ENCODE measurements at places on chromosomes 11 and 22.

- DNase-seq = no peak
These were observed 4.0 kb upstream of the TH start for GRCh38 chr11:2175659-2176058.

- DNase-seq = no peak
These were observed 19.9 kb upstream of the TMPRSS13 start for GRCh38 chr11:117949062-117949461.

- no peak for DNase-seq
These were observed 23.9 kb downstream of the MED17 start for GRCh38 chr11:93807980-93808379.

- no peak for DNase-seq
These were observed 100.1 kb downstream of the PRR5L start for GRCh38 chr11:36395978-36396736.

DNA sequence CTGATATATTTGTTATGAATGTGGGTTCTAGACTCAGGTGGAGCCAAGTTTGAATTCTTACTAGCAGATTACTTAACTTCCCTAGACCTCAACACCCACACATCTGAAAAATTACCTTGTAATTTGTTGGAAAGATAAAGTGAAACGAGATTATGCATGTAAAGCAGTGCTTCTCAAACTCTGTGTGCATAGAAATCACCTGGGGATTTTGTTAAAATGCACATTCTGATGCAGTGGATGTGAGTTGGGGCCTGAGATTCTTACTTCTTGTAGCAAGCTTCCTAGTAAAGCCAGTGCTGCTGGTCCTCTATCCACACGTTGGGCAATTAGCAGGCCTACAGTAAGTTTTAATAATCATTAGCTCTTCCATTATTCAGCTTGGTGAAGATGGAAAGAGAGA, 15.1 kb upstream of the CEP295 start:
- no peak for DNase-seq

DNA sequence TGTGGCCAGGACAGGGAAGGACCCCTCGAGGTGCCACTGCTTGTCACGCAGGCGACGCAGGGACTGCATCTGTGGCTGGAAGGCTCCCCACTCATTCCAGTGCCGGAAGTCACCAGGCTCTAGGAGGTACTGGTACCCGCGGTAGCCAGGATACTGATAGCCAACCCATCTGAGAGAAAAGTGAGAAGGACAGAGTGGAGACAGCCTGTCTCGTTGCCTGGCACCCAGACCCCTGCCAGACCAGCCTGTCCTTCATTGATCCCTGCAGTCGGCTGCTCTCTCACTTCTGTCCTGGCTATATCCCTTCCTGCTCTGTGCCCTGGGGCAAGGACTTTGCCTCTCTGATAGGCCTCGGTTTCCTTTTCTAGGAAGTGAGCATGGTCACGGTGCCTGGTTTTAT, 9.6 kb upstream of the TPST2 start:
- DNase-seq = no peak

DNA sequence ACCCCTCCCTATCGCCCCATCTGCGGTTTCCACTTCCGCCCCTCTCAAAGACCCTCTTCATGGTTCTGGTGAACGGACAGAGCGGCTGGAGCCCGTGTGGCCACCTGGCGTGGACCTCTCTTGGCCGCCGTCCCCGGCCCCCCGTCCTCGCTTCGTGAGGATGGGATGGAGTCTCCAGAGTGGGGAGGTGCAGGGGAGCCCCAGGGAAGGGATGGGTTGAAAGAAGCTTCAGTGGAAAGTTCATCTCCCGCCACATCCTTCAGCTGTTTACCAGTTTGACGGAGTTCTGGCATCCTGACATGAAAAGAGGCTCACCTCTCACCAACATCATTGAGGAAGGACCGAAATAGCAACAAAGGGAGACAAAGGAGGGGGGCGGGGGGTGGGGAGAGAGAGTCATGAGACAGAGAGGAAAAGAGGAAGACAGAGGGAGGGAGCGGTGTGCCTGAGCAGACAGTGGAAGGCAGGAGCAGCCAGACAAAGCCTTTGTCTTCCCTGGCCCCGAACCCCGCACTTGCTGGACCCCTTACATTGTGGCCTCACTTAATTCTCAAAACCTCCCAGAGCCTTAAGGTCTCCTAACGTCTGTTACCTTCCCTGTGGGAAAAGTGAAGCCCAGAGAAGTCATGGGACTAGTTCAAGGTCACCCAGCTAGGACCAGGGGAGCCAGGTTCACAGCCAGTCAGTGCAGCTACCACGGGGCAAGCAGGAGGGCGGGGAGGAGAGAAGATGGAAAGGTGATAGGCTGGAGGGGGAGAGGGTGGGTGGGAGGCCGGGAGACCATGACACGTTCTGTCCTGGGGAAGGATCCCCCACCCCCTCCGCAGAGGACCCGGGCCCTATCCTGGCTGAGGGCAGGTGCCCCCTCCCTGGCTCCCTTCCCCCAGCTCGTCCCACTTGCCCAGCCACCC, 54.9 kb downstream of the CD6 start:
- no peak for DNase-seq

DNA sequence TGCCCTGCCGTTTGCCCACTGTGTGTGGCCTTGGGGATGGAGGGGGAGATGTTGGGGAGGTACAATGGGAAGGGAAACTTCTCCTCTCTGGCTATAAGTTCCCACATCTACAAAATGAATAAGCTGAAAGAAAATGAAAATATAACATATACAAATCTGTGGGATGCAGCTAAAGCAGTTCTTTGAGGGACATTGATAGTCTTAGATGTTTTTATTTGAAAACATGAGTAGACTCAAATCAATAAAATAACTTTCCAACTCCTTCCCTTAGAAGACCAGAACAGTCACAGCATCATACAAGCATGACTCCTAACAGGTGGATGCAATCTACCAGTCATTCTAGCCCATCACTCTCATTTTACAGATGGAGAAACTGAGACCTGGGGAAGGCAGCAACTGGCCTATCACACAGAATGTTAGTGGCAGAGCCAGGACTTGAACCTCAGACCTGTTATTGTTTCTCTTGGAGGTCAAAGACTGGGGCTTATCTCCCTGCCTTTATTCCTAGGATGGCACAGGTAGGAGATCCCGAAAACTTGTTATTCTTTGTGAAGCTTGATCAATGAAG, 25.2 kb upstream of the CCDC86 start:
- DNase-seq = no peak

DNA sequence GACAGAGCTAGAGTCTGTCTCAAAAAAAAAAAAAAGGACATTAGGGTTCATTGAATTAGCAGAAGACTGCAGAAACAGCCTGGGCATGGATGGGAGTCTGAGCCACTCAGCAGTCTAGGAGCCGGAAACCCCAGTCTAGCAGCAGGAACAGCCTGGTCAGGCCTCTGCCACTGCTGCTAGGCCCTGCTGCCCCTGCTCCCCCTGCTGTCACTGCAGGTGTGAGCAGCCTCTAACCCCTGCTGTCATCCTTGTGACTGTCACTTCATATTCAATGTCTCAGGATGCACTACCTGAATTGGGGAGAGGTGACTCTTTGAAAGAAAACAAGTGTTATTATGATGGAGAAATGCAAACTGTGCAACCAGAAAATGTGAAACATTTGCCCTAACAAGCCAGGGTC, 7.0 kb upstream of the DDX17 start:
- DNase-seq = no peak

DNA sequence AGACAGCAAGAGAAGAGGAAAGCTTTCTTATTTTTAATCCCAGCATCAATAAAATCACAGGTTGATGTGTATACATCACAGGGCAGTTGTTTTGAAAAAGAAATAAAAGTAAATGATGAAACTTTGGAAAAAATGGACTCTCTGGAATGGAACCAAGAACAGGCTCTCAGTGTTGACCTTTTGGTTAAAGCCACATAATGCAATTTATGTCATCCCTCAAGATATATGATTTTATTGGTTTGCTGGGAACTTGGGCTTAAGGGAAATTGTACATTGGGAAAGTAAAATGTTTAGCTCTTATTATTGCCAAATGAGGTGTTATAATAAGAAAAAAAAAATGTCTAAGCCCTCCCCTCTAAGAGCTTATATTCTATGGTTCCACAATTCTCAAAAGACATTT, 139.8 kb upstream of the MTNR1B start:
- no peak for DNase-seq

- no peak for DNase-seq
These were observed 10.5 kb downstream of the TPST2 start for GRCh38 chr22:26579331-26579886.

DNA sequence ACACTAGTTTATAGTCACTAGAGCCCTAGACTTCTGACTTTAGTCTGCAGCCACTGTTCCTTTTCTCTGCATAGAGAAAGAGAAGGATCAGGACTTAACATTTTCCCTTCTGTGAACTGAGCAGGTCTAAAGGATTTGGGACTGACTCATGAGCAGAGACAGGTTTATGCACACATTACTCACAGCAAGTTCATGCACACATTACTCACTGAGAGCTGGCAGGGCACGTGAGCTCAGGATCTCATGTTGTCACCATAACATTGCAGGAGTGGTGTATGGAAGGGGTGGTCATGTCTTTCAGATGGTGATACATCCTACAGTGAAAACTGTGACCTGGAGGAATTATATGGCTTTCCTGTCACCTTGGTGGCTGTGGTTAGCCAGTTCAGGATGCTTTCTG, 56.4 kb downstream of the CEP164 start:
- no peak for DNase-seq

GRCh38 chr11:19101796-19102520, 15.0 kb upstream of the ZDHHC13 start:
- no peak for DNase-seq
